ENCODE measurements at places on chromosomes 7 and 10.

- no peak for DNase-seq
These were observed 258.1 kb upstream of the GRB10 start for GRCh38 chr7:51040787-51041186.

GRCh38 chr10:103969857-103970627 is 3.1 kb downstream of the SLK start:
- no peak for DNase-seq

GRCh38 chr7:44849259-44849884 is 1.5 kb upstream of the H2AZ2 start:
- no peak for DNase-seq

- no peak for DNase-seq
These were observed 1034.5 kb upstream of the LRRTM3 start for GRCh38 chr10:65891073-65891981.

- peak; percentile 79 for DNase-seq
These were observed at the start of gene NRCAM for GRCh38 chr7:108455998-108456677. TSS of gene NRCAM (minus strand) at chr7:108456436. CDS start at chr7:108240064, 216,372 bp downstream.

GRCh38 chr10:98916526-98917125 is 319.0 kb downstream of the HPSE2 start:
- DNase-seq = no peak

- DNase-seq = no peak
These were observed 44.9 kb downstream of the VIPR2 start for GRCh38 chr7:159099711-159100231.

DNA sequence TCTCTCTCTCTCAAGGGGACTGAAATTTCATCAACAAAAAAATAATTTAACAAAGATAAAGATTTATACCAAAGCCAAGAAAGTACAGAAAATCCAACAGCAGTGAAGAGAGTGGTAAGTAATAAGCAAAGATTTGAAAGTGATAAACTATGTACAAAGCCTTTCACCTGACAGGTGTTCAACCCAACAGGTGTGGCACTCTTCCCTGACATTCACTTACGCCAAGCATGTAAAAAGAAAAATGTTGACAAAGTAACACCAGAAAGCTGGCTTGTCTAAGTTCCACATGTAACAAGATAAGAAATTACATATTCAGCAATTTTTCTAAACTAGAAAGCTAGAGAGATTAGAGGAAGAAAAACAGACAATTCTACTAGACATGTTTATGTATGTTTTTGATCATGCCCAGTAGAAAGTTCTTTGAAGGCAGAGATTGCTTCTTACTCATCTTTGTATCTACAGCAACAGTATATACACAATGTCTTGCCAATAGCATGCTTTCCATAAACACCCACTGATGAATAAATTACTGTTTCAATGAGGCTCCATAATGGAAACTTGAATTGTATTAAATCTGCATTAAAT is 468.5 kb downstream of the PARD3 start:
- no peak for DNase-seq

DNA sequence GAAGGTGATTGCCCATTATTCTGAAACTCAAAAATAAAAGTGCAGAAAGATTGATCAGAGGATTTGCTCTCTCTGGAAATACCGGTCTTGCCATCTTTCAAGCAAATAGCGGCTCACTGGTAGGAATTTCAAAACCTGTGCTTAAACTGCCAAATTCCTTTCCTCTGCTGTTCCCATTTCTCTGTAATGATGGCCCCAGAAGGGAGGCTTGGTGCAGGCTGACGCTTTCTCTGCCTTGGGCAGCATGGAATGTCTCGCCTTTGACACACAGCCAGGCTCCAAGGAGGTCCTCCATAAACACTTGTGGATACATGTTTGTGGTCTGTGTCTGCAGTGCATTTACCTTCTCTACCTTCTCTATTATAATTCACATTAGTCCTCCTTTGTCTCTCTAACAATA is 146.8 kb downstream of the HIBADH start:
- no peak for DNase-seq

DNA sequence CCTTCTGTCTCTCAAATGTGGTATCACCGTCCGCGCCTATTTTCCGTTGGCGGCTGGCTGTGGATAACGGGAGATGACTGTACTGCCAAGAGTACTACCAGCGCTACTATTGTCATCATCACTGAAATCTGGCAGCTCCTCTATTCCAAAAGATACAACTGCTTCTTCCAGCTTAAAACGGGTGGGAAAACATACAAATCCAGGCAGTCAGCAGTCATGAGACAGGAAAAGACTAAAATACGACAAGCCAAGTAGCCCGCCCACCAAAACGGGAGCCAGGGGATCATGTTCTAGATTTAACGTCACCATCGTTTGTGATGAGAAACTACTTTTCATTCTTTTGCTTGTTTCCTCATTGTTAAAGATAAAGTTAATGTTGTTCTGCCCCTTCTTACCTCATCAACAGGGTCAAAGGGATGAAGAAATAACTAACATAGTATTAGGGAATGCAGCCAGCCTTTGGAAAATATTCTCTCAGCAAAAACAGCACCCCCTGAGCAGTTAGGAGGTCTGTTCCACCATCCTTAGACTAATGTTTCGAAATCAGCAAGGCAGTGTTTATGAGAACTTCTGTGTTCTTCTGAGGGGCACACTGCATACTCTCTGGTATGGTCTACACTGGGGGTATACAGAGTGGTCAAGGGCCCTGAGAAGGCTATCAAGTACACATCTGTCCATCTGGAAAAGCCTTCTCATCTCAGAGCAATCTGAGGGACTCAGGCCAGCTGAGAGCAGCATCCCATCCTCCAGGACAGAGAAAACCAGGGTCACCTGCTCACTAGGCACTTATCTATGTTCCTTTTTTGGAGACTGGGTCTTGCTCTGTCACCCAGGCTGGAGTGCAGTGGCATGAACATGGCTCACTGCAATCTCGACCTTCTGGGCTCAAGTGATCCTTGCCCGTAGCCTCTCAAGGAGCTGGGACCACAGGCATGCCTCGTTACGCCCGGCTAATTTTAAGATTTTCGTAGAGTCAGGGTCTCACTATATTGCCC is 47.5 kb downstream of the GNA12 start:
- no peak for DNase-seq

GRCh38 chr10:63717027-63717715 is 196.0 kb downstream of the REEP3 start:
- no peak for DNase-seq

GRCh38 chr7:20030915-20031362 is 186.2 kb downstream of the MACC1 start:
- DNase-seq = peak; percentile 5

- DNase-seq = no peak
These were observed 468.1 kb downstream of the IPMK start for GRCh38 chr10:57799625-57800024.

DNA sequence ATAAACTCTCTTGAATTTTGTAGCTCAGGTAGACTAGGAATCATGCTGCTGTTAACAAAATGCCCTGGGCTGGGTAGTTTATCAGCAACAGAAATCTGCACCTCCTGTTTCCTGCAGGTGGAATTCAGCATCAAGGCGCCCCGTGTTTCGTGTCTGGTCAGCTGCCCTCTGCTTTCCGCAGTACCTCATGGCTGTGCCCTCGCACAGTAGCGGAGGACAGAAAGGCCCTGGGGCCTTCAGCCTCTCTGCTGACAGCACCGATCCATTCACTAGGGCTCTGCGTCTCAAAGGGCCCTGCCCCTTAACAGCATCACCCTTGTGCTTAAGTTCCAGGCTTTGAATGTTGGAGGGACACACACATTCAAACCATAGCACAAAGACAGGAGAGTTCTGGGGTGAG is 90.0 kb downstream of the DYNC2I1 start:
- DNase-seq = no peak

GRCh38 chr7:148903504-148903903 is 19.4 kb upstream of the EZH2 start:
- no peak for DNase-seq

DNA sequence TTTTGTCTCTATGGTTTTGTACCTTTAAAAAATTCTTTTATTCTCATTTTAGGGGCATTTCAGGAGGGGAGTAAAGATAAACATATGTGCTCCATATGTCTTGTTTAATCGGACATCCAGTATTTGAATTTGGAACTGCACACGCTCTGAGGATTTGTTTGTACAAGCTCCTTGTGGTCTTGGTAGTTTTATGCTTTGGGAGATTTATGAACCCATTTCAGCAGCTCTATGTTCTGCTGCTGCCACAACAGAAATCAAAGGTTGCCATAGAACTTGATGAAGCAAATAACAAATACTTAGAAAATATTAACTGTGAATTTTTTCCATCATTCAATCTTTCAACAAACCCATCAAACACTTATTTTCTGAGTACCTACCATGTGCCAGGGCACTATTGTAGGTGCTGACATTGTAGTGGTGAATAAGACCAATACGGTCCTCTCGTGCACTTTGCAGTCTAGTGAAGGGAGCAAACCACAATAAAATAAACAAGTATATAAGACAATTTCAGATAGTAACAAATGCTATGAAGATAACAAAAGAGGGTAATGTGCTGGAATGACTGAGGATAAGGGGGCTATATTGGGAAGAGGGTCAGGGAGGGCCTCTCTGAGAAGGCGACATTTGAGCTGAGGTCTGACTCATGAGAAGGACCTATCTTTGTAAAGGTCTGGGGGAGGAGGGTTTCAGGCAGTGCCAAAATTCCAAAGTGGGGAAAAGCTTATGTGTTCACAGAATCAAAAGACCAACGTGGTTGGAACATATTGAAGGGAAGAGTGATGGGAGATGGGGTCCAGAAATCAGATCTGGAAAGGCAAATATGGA is 30.4 kb downstream of the MYPN start:
- no peak for DNase-seq

GRCh38 chr10:35194471-35194870 is 67.8 kb downstream of the CREM start:
- DNase-seq = no peak

DNA sequence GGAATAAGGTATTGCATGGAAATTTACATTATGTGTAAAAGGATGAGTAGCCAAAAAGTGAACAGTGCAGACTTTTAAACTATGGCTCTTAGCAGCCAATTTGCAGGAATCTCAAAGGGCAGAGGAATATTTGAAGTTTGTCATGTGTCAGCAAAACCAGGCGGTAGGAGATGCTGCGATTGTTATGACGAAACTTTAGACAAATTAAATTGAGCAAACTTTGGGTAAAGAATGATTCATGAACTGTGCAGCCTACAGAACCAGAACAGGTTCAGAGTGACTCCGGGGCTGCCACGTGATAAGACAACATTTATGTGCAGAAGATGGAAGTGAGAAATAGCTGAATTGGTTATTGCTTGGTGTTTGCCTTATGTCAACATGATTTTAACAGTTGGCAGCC is 39.2 kb upstream of the CCDC6 start:
- no peak for DNase-seq

DNA sequence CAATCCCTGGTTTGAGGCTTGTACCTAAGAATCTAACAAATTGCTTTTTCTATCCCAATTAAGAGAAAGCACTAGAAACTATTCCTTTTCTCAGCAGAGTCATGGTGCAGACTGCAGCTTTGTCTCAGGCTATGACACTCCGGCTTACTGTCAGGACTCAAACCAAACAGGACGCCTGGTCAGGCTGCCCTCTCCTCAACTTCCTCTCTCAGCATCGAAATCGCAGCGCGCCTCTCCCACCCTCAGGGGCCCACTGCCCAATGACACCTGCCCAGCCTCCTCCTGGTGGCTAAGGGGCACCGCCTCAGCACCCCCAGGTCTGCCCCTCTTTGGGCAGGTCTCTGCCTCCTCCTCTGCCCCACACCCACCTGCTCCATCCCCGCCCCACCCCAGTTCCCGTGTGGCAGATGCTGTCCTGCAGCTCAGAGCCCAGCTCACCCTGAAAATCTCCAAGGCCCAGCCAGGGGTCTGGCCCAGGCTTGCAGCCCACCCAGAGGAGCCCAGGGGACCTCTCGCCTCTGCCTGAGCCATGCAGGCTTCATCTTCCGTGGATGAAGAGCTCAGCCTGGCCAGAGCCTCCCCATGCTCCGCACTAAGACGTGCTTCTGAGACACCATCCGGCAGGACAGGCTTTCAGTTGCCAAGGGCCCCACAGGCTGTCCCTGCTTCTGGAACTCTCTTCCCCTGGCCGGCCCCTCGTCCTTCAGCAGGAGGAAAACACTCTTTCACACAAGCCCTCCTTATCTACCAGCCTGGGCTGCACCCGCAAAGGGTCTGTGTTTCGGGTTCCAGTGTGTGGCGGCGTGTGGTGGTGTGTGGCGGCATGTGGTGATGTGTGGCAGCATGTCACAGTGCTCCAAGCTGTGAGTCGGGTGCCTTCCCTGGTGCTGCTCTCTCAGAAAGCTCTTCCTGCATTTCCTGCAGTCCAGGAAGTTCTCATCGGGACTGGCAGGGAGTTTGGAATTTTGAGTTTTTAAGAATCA is 16.4 kb upstream of the PTPRN2 start:
- DNase-seq = no peak

GRCh38 chr7:83119494-83119893 is 43.2 kb downstream of the PCLO start:
- DNase-seq = no peak

DNA sequence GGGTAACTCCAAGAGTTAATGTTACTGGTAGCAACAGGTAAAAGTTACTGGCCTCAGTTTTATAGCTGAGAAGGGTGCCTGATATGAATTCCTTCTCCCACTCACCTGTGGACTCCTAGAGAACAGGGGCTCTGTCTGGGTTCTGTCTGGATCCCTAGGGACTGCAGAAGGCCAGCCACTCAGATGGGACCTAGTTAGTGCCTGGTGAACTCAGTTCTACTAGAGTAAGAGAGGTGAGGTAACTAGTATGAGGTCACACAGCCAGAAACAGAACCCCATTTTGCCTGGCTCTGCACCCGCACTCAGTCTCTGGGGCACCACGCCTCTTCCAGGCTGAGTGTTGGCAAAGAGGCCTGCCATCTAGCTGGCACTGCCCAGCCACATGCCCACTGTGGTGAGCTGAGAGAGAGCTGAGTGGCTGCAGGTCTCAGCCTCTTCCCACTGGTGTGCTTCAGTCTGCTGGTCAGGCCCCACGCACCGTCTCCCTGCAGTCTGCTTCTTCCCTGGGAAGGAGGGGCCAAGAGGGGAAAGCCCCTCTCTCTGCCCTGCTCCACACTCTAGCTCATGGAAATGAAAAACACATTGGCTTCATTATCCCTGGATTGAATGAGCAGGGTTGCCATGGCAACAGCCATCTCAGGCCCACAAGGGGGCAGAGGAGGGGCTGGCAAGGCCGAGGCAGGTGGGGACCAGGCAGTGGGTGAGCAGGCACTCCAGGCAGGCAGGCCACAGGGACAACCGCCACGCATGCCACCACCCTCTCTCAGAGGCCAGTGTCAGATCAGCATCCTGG is 110.6 kb downstream of the ZMIZ1 start:
- no peak for DNase-seq

GRCh38 chr10:53645951-53646350 is 873.4 kb upstream of the MBL2 start:
- DNase-seq = no peak

- no peak for DNase-seq
These were observed 15.4 kb downstream of the BBIP1 start for GRCh38 chr10:110903280-110904278.

DNA sequence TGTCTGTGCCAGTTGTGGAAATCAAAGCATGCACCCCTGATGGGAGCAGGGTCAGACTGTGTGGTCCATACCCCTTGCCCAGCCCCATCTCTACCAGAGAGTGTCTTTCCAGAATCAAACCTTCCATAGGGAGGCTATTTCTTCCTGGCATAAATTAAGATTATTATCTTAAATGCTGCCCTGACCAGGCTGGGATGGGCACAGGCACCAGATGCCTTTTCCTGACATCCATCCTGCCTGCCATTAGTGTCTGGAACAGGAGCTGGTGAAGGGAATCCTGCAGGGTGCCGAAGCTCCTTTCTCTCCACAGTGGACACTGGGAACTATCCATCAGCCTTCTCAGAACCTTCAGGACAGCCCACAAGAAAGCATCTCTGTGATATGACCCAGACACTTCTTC is 296.3 kb downstream of the GRID1 start:
- no peak for DNase-seq

- no peak for DNase-seq
These were observed 32.4 kb downstream of the WAPL start for GRCh38 chr10:86489071-86489810.
